ENCODE measurements at places on chromosomes 2 and 18. TPM values are rescaled to one million over a fixed set of nuclear protein-coding genes. Genes with fewer than 3 reads are reported as not detected.

G6PC2 gene
- not detected for total RNA-seq

ZFAND2B gene
- total RNA-seq, result 20.0 TPM

GRCh38 chr2:3403587-3404334, 24.3 kb downstream of the TRAPPC12 start:
- no peak overlapping the region for H3K4me3 ChIP-seq
- no peak overlapping the region for H3K27ac ChIP-seq
- no peak for DNase-seq
- peaks cover 24% of the 10 kb centered on the region for H3K36me3 ChIP-seq

CREG2 gene
- not detected for total RNA-seq

HAAO gene
- 2.4 TPM for total RNA-seq

All from A673 (cell line).